ENCODE measurements at places on chromosomes 12 and 14. TPM values are rescaled to one million over a fixed set of nuclear protein-coding genes. Genes with fewer than 3 reads are reported as not detected.

Gene P3H3
- total RNA-seq, result 14.1 TPM

Gene AP5M1
- 58.4 TPM for total RNA-seq

Gene SAMD15
- 2.2 TPM for total RNA-seq

DNA sequence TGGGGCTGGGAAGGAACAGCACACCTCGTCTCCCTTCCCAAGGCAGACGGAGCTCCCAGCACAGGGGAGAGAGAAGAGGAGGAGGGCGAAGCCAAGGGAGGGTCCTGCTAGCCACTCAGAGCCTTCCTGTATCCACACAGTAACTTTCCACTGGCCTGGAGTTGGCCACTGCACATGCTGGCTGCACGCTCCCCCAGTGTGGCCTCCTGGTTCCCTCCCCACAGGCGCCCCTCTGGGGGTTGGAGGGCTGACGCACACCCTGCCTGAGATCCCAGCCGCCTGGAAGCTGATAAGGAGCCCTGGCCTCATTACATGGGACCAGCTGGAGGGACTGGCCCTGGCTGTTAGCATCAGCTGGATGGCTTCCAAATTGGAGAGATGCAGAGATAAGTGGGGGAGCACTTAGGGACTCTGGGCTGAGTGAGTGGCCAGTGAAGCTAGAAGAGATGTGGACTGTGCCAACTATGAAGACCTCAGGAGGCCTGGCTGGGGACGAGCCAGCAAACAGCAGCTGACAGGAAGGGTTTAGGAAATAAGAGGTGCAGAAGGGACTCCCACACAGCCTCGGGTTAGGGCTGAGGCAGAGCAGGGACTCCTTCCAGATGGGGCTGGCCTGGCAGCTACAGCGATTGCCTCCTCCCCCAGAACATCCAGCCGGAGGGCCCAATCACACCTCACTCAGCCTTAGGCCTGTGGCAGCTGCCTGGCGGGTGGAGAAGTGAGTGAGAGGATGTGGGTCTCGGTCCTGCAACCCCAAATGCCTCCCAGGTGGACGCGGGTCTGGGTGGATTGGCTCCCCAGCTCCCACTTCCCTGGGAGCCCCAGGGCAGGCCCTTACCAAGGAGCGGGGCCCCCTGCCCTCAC lies 26.3 kb upstream of the BCDIN3D start:
- no peaks in the 10 kb centered on the region for H3K4me1 ChIP-seq
- no peaks in the 10 kb centered on the region for H3K36me3 ChIP-seq
- H3K27ac ChIP-seq, result no peak overlapping the region

DNA sequence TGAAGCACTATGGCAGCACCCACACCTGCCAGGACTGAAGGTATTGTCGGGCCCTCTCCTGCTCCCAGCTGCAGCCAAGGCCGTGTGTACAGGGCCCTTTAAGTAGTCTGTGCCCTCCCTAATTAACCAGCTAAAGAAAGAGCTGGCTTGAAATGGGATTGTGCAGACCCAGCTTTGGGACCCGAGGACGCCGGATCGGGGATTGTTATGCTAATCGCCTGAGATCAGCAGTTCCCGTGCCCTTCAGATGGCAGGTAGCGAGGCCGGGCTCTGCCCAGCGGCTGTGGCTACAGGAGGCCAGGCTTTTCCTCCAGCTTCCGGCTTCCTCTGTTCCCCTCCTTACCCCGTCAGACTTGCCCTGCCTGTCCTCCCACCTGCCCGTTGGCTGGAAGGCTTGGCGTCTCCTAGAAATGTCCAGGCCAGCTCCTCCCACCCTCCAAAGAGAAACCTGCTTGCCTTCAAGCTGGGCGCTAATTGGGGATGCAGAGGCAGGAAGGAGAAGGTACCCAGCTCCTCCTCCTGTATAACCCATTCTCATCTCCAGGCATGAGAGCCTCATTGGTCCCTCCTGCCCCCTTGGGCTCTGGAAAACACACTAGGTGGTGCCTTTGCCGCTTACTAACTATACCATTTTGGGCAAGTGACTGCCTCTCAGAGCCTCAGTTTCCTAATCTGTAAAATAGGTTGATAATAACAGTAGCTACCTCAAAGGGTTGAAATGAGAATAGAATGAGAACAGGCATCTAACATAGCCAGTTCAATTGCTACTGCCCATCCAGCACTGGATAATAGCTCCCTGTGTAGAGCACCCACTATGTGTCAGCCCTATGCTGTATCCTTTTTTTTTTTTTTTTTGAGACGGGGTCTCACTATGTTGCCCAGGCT lies 25.8 kb upstream of the MSI1 start:
- no peaks in the 10 kb centered on the region for H3K36me3 ChIP-seq
- H3K27ac ChIP-seq, result peak overlapping the region; percentile 86
- H3K4me3 ChIP-seq, result peak overlapping the region; percentile 29
- H3K4me1 ChIP-seq, result peaks cover 57% of the 10 kb centered on the region
- H3K27me3 ChIP-seq, result no peaks in the 10 kb centered on the region

GRCh38 chr12:65560286-65560685 lies 264.0 kb upstream of the HMGA2 start:
- H3K4me3 ChIP-seq, result no peak overlapping the region
- no peak for DNase-seq
- H3K4me1 ChIP-seq, result no peaks in the 10 kb centered on the region
- H3K27ac ChIP-seq, result no peak overlapping the region
- H3K27me3 ChIP-seq, result no peaks in the 10 kb centered on the region

DNA sequence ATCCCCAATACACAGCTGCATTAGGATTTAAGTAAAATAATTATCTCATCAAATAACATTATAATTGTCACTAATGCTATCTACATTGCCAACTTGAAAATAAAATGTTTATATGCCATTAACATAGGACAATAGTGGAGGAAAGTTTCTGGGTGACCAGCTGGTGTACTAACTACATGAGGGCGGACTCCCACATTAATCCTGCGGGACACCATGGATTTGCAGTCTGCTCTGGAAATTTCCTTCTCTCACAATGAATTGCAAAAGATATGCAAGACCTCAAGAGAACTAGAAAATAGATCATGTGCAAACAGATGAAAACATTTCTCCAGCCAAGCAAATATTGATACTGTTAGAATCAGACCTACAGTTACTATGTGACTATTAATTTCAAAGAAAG lies 390.1 kb downstream of the NAV3 start:
- H3K27ac ChIP-seq, result no peak overlapping the region
- no peaks in the 10 kb centered on the region for H3K27me3 ChIP-seq
- H3K4me1 ChIP-seq, result no peaks in the 10 kb centered on the region
- no peak for DNase-seq
- no peak overlapping the region for H3K4me3 ChIP-seq
- no peaks in the 10 kb centered on the region for H3K36me3 ChIP-seq

DNA sequence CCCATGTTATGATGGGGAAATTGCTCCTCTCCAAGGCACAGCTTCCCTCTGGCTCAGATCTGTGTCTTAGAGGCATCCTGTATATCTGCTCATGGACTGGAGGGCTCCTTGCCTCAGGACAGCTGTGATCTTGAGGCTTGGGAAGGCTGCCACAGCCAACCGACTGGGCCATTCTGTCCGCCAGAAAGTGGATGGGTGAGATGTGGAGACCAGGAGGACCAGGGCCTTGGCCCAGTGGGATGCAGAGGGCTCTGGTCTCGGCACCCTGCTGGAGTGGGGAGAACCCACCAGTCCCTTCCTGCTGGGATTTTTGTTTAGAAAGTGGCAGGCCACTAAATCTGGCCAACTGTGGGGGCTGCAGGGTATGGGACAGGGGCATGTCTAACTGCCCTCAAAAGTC lies 148.6 kb downstream of the CALM1 start:
- H3K4me1 ChIP-seq, result peaks cover 12% of the 10 kb centered on the region
- H3K27ac ChIP-seq, result no peak overlapping the region
- no peaks in the 10 kb centered on the region for H3K27me3 ChIP-seq
- DNase-seq, result no peak

- no peak for DNase-seq
- no peak overlapping the region for H3K27ac ChIP-seq
- no peaks in the 10 kb centered on the region for H3K36me3 ChIP-seq
- peaks cover 29% of the 10 kb centered on the region for H3K27me3 ChIP-seq
These were observed 3.7 kb upstream of the BEGAIN start for GRCh38 chr14:100590726-100591452.

GRCh38 chr12:104551313-104551931 lies 94.7 kb downstream of the CHST11 start:
- peaks cover 5% of the 10 kb centered on the region for H3K4me1 ChIP-seq
- no peak overlapping the region for H3K27ac ChIP-seq

DNA sequence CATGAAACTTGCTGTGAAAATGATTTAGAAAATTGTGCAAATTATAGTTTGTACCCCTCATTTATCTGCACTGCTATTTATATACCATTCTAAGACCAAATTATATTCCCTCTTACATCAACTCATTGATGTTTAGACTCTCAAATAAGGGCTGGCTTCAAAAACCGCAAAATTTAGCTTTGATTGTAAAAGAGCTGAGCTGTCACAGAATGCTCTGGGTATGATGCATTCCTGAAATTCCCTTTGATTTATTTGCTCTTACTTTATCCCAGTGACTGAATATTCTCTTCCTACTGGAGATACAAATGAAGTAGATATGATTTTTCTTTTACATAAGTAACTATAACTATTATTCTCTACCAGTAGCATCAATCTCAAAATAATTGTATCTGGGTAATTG lies 78.0 kb upstream of the TMTC2 start:
- no peaks in the 10 kb centered on the region for H3K4me1 ChIP-seq
- no peak overlapping the region for H3K27ac ChIP-seq
- no peaks in the 10 kb centered on the region for H3K27me3 ChIP-seq
- no peak for DNase-seq
- no peaks in the 10 kb centered on the region for H3K36me3 ChIP-seq

DNA sequence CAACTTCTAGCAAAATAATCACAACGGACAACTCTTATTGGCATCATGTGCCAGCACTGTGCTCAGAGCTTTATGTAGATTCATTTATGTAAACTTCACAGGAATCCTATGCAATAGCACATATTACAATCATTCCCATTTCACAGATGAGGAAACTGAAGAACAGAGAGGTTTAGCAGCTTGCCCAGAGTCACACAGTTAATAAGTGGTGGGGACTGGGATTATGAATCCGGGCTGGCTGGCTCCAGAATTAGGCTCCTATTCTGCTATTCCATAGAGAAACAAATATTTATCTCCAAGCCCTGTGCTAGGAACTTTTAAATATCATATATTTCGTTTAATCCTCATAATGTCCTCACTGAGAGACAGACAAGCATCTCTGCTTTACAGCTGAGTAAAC lies 52.4 kb upstream of the OAS1 start:
- no peak for DNase-seq
- no peak overlapping the region for H3K27ac ChIP-seq
- H3K27me3 ChIP-seq, result no peaks in the 10 kb centered on the region
- H3K4me1 ChIP-seq, result peaks cover 8% of the 10 kb centered on the region
- no peaks in the 10 kb centered on the region for H3K36me3 ChIP-seq

GRCh38 chr12:110071967-110072366 lies 23.6 kb upstream of the C12orf76 start:
- no peak for DNase-seq
- no peaks in the 10 kb centered on the region for H3K36me3 ChIP-seq
- H3K27ac ChIP-seq, result no peak overlapping the region
- no peak overlapping the region for H3K4me3 ChIP-seq
- no peaks in the 10 kb centered on the region for H3K4me1 ChIP-seq

- no peaks in the 10 kb centered on the region for H3K27me3 ChIP-seq
- no peak overlapping the region for H3K27ac ChIP-seq
- peak overlapping the region; percentile 92 for H3K4me3 ChIP-seq
- DNase-seq, result peak; percentile 65
- no peaks in the 10 kb centered on the region for H3K36me3 ChIP-seq
These were observed 606 bp downstream of the EP400 start for GRCh38 chr12:131950182-131950913.

DNA sequence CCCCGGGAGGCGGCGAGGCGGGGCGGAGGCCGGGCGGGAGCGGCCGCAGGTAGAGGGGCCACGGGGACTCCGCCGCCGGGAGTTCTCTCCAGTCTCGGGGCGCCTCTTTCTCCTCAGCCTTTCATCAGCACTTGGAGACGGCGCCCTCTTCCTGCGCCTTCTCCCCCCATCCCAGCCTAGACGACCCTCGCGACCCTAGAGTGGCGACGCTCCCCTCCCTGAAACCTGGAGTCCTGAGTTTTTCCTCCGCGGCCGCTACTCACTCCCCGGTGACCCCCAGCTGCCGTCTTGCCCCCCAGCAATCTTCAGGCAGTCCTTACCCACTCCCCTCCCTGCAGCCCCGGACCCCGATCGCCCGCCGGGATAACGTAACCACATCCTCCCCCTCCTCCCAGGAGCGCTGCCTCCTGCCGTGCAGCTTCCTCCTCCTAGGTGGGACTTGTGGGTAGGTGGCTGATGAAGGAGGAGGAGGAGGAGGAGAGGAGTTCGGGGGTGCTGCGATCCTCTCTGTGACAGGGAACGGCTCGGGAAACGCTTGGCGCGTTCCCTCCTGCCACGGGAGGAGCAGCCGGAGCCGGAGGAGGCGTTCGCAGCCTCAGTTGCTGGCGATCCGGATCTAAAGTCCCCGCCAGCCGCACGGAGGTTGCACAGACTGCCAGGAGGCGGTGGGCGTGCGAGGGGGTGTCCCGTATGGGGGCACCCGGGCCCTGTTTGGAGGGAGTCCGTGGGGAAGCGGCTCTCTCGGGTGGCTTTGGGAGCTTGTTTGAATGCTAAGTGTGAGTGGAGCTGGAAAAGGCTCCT lies 891 bp downstream of the PLEKHA5 start:
- H3K36me3 ChIP-seq, result peaks cover 6% of the 10 kb centered on the region
- H3K27me3 ChIP-seq, result no peaks in the 10 kb centered on the region
- peak; percentile 62 for DNase-seq

DNA sequence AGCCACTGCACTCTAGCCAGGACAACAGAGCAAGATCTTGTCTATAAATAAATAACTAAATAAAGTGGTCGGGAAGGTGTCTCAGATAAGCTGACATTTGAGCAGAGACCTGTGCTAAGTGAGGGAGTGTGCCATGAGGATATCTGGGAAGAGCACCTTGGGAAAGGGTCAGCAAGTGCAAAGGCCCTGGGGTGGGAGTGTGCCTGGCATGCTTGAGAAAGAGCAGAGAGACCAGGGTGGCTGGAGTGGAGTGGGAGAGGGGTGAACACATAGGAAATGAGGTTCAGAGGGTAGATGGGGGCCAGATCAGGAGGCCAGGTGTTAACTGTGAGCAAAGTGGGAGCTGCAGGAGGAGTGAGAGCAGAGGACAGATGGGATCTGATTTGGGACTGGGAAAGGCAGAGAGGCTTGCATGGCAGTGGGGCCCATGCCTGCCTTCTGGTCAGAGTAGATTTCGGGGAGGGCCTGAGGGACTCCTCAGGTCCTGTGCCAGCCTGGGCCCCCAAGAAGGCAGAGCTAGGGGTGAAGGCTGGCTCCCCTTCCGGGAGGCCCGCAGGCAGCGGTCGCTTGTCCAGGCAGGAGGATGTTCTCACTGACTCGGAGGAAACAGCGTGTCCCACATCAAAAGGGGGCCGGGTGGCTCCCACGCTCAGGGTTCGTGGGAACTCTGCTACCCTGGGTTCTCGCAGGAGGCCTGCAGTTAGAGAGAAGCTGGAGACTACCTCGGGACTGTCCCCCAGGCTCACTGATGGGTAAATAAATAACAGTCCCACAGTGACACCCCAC lies 32.6 kb downstream of the DTX1 start:
- no peaks in the 10 kb centered on the region for H3K36me3 ChIP-seq
- H3K27ac ChIP-seq, result no peak overlapping the region
- H3K4me1 ChIP-seq, result no peaks in the 10 kb centered on the region
- DNase-seq, result no peak

GRCh38 chr12:85299053-85299452 lies 19.0 kb downstream of the ALX1 start:
- no peak overlapping the region for H3K4me3 ChIP-seq
- H3K36me3 ChIP-seq, result no peaks in the 10 kb centered on the region
- H3K27ac ChIP-seq, result no peak overlapping the region
- H3K4me1 ChIP-seq, result no peaks in the 10 kb centered on the region

Data from neural progenitor cell (in vitro differentiated cells).